ENCODE measurements at places on chromosomes 3 and 15.

- no peak for DNase-seq
Measured at GRCh38 chr15:49898575-49899283, 220.3 kb downstream of the ATP8B4 start.

DNA sequence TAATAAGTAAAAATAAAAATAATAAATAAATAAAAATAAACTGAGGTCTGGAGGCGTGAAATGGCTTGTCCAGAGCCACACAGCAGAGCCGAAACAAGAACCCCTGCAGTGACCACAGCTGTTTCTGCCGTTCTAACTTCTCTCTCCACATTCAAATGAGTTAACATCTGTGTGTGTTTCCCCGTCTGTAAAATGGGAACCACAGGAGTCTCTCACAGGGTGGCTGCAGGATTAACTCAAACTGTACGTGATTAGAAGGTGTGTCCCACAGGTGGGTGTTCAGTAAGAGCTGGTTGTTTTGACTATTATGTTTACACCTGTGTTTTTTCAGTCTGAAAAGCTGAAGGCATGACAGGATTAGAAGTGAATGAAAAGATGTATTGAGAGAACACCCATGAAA is 27.0 kb upstream of the MUC4 start:
- DNase-seq, result no peak

DNA sequence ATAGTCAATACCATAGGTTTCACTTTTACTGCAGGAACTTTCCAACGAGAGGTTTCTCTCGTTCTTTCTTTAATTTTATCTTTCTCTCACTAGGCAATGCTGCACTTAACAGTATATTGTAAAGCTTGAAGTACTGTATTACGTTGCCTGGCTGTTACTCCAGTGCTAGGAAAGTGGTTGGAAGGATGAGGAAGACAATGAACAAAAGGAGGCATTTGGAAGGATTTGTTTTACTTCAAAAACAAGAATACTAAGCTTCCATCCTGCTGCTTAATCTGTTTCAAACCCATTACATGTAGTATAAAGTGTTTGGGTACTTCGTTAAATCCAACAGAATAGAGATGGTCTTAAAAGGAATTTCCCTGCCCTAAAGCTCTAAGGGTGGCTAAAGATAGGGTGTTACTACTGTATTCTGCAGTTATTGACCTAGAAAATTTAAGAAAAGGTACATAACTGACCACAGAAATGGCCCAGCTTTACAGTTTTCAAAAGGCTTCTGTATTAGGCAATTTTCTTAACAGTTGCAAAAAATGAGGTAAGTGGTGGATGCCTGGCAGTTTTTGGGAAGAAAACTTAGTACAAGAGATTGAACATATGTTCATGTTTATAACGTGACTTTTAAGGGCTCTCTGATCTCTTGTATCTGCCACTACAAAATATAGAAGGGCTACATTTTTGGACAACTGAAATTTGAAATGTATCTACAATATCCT is 785 bp upstream of the IFT57 start:
- no peak for DNase-seq

DNA sequence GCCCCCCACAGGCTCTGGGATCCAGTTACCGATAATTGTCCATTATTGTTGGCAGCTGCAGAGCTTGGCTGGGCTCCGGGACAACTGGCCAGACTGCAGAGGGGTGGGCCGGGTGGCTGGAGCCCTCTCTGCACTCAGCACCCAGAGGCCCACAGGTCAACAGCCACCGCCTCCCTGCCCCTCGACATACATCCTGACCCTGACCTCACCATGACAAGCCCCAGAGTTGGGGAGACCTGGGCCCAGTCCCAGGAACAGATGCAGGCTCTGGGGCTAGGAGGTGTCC is 22.4 kb downstream of the PTH1R start:
- DNase-seq, result no peak

DNA sequence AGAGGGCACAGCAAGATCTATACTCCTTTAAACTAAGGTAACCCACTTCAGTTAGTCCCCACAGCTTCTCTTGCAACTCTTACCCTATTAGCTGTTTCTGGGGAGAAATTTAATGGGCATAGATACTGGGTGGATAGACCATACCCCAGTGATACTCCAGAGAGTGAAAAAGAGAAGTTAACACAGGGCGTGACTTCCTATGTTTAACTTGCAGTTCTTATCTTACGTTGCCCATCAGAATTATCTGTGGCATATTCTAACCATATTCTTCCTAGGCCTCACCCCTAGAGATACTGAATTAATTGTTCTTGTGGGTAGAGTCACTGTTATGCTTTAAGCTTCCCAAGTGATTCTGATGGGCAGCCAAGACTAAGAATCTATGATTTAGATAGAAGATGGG is 485.4 kb upstream of the TPRG1 start:
- DNase-seq, result no peak

GRCh38 chr3:157027861-157028745 is 131.8 kb downstream of the CCNL1 start:
- DNase-seq, result no peak

DNA sequence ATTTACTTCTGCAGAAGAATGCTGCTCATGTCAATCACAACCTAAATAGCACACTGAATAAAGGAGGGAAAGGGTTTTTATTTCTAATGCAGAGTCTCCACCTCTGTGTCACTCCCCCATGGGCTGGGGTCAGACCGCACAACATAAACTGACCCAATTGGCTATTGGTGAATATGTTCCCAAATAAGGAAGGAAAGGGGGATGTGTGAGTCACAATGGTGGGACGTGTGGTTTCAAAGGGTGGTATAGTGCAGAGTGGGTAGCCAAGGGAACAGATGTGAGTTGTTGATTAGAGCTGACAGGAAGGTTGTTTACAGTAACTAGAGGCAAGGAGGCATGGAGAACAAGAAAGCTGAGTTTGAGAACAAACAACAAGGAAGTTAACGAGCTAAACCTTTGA is 491.8 kb downstream of the ZPLD1 start:
- no peak for DNase-seq

GRCh38 chr15:64205202-64205601 is 42.4 kb upstream of the PPIB start:
- DNase-seq, result no peak

DNA sequence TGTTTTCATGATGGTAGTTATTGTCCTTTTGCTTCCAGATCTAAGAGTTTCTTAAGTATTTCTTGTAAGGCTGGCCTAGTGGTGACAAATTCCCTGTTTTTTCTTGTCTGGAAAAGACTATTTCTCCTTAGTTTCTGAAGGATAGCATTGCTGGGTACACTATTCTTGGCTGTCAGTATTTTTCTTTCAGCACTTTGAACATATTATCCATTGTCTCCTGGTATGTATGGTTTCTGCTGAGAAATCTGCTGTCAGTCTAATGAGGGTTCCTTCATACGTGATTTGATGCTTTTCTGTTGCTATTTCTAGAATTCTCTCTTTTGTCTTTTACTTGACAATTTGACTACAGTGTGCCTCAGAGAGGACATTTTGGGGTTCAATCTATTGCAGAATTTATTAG is 134.3 kb downstream of the CGGBP1 start:
- no peak for DNase-seq

DNA sequence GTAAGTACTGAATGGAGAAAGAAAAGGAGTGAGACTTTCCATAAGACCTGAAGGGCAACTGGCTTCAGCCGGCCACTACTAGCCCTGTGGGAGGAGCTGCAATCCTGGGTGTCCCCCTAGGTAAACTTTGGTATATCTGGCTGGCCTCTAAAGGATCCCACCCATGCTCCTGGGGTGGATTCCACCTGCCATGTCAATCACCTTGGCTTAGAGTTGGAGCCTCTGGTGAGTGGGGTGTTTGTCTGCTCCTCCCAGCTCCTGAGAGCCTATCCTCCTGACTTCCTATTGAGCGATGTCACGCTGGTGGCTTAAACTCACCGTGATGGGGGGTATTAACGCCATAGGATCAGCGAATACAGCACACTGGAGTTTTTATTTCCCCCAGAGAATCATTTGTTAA is 2.6 kb downstream of the SPTBN5 start:
- DNase-seq, result no peak

- DNase-seq, result no peak
Measured at GRCh38 chr3:188400494-188401243, 246.7 kb downstream of the LPP start.

DNA sequence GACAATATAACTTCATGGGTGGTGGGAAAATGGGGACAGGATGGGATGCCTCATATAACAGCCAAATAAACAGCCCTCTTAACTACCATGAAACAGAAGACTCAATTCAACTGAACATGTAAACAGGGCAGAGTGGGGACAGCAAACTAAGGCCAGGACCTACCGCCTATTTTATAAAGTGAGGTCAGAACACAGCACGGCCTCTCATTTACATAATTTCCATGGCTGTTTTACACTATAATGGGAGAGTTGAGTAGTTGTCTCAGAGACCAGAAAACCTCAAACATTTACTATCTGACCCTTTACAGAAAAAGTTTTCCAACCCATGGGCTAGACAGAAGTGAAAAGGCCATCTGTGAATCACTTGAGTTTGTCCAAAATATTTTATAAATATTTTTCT is 56.7 kb upstream of the SNRPA1 start:
- no peak for DNase-seq

DNA sequence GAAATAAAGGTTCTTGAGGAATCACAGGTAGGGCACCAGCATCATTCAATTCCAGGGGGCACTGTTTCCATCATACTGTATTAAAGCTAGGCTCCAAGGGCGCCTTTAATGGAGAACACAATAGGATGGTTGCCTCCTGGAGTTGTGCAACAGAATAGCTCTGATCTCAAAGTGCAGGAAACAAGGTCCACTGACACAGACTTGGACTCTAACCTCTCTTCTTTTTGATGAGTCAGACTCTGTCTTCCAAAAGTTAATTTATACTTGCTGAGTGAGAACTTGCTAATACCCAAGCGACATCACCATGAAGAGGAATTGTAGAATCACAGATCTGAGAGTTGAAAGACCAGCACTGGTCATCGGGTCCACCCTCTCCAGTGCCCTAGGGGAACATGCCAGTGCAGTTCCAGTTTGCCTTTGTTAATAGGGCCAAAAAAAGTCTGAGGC is 94.4 kb upstream of the PHLDB2 start:
- no peak for DNase-seq

GRCh38 chr15:69869881-69870505 is 227.7 kb downstream of the TLE3 start:
- no peak for DNase-seq

DNA sequence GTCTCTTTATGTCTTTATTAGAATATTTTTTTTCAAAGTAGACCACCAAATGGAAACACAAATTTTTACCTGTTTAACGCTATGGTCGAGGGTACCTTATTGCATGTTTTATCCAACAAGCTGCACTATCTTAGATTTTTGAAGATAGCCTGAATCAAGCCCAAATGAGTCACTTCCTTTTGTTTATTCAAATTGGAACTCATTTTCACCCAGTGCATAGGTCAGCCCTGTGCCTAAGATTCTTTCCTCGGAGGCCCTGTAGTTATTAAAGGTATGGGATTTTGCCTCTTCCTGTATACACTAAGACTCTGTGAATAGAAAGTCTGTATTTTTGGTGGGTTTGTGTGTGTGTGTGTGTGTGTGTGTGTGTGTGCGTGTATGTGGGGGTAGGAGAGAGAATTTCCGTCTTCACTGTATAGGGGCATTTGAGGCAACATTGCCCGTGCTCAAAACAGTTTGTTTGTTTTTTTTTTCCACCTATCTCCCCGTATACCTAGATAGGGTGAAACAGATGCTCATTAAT is 358.0 kb upstream of the CADM2 start:
- no peak for DNase-seq

GRCh38 chr15:58260205-58260724 is 122.1 kb downstream of the AQP9 start:
- DNase-seq, result no peak

- no peak for DNase-seq
Measured at GRCh38 chr3:194310060-194310835, 40.9 kb downstream of the CPN2 start.

DNA sequence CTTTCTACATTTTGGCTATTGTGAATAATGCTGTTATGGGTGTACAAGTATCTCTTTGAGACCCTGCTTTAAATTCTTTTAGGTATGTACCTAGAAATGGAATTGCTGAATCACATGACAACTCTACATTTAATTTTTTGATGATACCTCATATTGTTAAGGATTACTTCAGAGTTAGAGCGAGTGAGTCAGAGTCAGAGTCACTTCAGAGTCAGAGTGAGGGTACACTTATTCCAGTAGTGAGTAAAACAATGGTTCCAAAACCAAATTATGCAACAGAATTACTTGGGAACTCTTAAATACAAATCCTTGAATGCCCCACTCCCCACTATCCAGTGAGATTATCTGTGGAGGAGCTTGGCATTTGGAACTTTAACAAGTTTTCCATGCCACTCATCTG is 50.3 kb upstream of the SNRK start:
- no peak for DNase-seq

GRCh38 chr15:33656168-33656567 is 312.1 kb upstream of the CHRM5 start:
- DNase-seq, result no peak

GRCh38 chr3:156763931-156764720 is 62.0 kb upstream of the LEKR1 start:
- DNase-seq, result no peak

GRCh38 chr3:150057227-150057626 is 86.5 kb upstream of the PFN2 start:
- DNase-seq, result no peak

- no peak for DNase-seq
Measured at GRCh38 chr3:72830452-72831223, 17.6 kb downstream of the SHQ1 start.

DNA sequence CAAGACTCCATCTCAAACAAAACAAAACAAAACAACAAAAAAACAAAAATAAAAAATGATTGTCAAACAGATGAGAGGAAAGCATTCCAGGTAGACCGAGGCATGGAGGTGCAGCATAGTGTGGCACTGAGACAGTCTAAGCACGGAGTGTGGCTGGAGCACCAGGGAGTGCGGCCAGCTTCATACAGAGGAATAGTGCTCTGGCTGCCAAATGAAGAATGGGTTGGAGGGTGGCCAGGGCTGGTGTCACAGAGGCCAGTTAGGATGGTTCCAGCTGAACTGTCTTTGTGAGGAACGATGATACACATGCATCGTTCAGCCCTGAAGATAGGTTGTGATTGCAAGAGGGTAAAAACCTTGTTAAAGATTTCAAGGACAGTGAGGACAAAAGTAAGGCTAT is 28.3 kb downstream of the MITF start:
- DNase-seq, result no peak

GRCh38 chr3:18127174-18127858 is 297.8 kb downstream of the SATB1 start:
- DNase-seq, result no peak

- no peak for DNase-seq
Measured at GRCh38 chr3:115113367-115113766, 33.7 kb downstream of the ZBTB20 start.

GRCh38 chr3:106514431-106514830 is 645.6 kb upstream of the CBLB start:
- DNase-seq, result no peak

- no peak for DNase-seq
Measured at GRCh38 chr3:124854009-124854408, 33.2 kb downstream of the ITGB5 start.

DNA sequence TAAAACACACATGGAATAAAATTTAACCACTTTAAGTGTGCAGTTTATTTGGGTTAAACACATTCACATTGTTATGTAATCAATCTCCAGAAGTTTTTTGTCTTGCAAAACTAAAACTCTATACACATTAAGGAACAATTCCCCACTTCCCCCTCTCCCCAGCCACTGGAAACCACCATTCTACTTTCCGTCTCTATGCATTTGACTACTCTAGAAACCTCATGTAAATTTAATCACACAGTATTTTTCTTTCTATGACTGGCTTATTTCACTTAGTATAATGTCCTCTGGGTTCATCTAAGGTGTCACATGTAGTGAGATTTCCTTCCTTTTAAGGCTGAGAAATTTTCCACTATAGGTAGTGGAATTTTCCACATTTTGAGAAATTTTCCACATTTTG is 568.7 kb upstream of the UBE2E2 start:
- DNase-seq, result no peak
